NB4 (cell line): ENCODE measurements at places on chromosomes 3 and 15.

DNA sequence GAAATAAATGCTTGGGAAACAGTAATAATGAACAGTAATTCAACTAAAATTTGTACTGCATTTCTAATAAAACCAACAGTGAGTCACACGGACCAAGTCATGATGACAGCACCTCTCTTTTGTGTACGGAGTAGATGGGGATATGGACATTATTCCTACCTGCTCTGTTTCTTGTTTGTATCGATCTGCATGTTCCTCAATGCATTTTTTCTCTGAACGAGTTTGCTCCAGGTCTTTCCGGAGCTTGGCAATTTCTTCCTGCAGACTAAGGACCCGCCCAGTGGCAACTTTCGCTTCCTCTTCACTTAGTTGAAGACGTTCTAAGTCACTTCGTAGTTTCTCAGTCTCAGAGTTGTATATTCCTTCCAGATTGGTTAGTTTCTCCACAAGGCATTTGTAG is 74.4 kb upstream of the MYO5C start:
- no peak for DNase-seq

DNA sequence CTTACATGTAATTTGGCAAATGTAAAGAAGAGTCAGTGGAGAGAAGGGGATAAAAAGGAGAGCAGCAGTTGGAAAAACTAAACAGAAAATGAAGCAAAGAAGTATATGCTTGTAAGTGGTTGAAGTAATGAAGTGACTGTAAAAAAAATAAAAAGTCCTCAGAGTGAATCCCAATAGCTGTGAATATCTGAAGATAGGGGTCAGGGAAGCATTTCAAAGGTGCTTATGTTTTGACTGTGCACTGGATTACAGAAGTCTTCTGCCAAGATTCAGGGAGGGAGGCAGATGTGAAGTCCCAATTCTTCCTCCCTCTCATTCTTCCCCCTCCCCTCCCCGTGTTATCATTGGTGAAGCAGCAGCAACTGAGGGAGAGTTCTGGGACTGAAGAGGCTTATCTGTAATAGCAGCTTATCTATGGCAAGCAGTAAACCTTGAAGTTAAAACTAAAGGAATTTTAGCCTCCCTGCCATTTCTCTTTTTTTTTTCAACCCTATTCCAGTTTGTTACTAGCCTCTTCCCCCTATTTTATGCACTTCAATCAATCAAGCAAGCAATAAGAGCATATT is 597.9 kb downstream of the IGSF11 start:
- DNase-seq = no peak

GRCh38 chr3:31092748-31093589 is 198.5 kb upstream of the GADL1 start:
- DNase-seq = no peak

DNA sequence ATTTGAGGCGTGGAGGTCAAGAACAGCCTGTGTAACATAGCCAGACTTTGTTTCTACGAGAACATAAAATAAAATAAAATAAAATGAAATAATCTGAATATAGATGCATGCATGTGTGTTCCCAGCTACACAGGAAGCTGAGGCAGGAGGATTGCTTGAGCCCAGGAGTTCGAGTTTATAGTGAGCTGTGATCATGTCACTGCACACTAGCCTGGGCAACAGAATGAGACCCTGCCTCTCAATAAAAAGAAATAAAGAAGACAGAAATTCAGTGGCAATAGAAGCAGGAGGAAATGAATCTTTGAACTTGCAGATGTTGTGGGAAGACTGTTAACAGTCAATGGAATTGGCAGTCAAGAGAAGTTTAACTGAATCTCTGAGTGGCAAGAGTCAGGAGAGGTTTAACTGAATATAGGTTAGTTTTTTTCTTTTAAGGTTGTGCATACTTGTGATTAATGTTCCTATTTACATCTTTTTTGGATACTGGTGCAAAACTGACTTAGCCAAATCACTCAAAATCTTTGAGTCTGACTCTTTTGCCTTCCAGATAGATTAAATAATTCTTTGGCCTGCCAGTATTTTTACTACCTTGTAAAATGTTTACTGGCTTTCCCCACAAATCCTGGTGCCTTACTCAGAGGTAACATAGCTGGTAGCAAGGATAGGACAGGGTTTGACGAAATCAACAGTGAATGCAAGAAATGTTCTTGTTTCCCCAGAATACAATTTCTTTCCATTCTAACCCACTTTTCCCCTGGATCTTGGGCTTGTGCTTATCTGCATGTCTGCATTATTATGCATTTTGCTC is 361.4 kb downstream of the PDCD6IP start:
- no peak for DNase-seq

DNA sequence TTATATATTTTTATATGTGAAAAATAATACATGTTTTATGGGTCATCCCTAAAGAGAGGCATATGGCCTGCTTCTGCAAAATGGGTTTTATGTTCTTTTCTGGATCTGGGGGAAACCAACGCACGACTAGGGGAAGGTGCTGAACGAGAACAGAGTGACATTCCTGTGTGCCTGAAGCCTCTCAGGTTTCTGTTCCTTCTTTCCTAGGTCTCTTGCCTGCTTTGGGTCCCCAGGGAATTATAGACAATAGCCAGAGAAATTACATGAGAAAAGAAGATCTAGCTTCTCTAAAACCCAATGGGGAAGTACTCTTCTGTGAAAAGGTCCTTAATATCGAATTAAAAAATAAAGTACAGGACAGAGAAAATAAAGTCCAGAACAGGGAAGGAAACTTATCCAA is 66.5 kb downstream of the IGSF11 start:
- peak; percentile 45 for DNase-seq

- DNase-seq = no peak
These were observed 19.5 kb downstream of the LNP1 start for GRCh38 chr3:100420885-100421284.

DNA sequence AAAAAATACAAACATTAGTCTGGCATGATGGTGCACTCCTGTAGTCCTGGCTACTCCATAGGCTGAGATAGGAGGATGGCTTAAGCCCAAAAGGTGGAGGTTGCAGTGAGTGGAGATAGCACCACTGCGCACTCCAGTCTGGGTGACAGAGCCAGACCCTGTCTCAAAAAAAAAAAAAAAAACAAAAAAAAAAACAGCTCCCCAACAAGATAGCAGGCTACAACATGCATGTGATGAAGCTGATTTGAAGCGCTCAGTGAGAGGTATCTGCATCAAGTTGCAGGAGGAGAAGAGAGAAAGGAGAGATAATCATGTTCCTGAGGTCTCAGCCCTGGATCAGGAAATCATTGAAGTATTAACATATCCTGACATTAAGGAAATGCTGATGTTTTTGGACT is 608 bp upstream of the PPCDC start:
- DNase-seq = no peak

DNA sequence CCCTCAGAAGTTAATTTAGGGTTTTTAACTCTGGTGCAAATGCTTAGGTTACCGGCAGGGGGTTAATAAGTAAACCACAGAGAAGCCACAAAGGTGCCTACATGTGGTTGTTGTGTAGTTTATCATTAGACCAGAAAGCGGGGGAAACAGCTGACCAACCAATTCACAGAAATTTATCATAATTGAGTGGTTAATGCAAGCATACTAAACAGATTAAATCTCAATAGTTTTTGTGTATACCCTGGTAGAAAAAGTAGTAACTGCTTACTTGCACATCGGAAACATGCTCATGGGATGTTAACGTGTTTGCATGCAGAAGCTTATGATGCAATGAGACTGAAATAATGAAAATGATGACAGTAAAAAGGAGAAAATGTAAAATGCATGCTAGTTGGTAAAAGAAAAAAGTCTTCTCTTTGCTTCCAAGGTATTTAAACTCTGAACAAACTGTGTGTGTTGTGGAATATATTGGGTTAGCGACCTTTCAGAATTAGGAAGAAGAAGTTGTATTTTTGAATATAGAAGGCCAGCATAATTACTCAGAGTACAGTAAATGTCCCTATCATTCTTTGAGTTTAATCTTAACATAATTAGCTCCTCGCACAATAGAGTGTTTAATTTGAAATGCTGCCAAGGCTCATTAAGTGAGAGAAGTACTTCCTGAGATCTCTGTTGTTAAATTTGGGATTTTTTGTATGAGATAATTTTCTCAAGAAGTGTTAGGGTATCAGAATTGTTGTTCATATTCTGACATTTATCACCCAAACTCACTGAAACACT is 316.2 kb downstream of the PTPRG start:
- no peak for DNase-seq

GRCh38 chr3:10957976-10958749 is 34.4 kb upstream of the SLC6A1 start:
- peak; percentile 27 for DNase-seq

- peak; percentile 42 for DNase-seq
These were observed at the start of gene SIDT1 for GRCh38 chr3:113531826-113532697. SIDT1 (plus strand) TSS chr3:113532555; CDS start chr3:113533022, 467 bp downstream.

DNA sequence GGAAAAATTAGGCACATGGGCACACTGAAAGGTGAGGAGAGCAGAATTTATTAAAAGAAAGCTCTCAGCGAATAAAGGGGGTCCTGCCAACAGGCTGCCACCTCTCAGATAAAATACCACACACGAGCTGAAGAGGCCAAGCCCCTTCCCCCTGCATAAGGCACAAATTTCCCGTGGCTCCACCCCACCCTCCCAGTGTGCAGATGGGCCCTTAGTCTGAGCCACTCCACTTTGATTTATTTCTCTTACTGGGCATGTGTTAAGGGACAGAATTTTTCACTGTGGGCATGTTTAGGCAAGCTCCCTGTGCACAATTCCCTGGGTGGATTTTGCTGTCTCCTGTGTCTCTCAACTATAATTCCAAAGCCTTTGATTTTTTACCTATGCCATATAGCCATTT is 409.8 kb downstream of the TBL1XR1 start:
- no peak for DNase-seq

GRCh38 chr15:39455471-39455991 is 125.3 kb upstream of the THBS1 start:
- peak; percentile 62 for DNase-seq

- DNase-seq = no peak
These were observed 1030.2 kb downstream of the MCTP2 start for GRCh38 chr15:95261546-95261945.

DNA sequence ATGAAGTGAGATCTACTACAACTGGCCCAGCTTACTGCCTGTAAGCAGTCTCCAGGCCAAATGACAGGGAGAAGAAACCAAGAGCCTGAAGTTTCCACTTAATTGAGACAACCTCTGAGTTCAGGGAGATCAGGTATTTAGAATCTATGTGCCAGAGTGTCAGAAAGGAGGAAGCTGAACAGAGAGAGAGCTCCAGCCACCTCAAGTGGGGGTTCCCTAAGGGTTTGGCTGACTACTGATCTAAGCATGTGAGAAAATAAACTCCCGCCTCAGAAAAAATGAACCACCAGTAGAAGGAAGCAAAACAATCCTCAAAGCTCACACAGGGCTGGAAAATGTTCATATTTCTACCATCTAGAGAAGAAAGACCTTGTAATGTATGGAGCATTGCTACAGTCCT is 25.0 kb downstream of the ADAM10 start:
- peak; percentile 87 for DNase-seq

DNA sequence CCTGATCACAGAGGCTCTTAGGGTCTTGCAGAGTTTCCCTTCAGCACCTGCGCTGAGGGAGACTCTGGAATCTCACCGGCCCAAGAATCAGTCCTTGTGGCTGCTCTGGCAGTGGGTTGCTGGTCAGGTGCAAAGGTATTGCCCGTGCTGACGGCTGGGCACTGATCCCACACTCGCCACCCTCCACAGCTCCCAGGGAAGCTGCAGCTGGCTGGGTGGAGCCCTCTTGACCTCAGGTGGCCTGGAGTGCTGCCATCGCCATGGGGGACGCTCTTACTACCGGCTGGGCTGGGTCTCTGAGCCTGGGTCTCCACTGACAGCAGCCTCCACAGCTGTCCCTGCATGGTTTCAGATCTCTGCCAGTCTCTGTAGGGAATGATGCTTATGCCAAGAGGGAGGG is 52.6 kb upstream of the EPHB3 start:
- DNase-seq = no peak

DNA sequence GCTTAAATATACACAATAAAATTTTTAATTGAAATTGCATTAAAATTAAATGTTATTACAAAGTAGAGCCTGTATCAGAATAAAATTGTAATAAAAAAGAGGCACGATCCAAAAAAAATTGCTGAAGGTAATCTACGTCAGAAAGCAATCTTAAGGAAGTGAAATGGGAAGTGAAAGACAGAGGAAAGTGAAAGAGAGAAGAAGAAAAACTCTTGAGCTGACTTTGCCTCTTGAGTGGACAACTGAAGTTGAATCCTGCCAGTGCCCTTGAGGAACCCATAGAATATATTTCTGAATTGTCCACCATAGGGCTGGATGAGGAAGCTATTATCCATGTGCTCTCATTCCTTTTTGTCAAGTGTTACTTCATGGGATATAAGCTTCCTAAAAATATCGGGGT is 285.1 kb upstream of the STAC start:
- DNase-seq = no peak

GRCh38 chr15:45457220-45457619 is 65.3 kb downstream of the SLC30A4 start:
- no peak for DNase-seq

- peak; percentile 31 for DNase-seq
These were observed 56.5 kb downstream of the GHSR start for GRCh38 chr3:172391592-172392302.

DNA sequence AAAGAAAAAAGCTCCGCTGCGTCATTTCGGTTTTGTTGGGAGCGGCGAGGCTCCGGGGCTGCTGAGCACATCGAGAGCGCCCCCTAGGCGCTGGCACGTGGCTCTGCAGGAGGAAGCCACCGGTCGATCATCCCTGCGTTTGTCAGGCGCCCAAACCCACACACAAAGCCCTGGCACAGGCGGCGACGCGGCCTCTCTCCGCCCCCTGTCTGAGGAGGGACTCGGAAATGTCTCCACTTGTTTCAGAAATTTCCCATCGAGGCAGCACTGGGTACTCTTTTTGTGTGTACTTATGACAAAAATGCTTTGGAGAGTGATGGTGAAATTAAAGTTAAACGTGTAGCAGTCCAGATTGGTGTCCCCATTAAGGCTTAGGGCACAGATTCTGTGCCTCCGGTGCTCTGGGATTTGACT is 407.3 kb upstream of the ONECUT1 start:
- DNase-seq = peak; percentile 68

- DNase-seq = no peak
These were observed 8.7 kb downstream of the SECISBP2L start for GRCh38 chr15:49037546-49037940.

GRCh38 chr3:118466795-118467330 is 567.8 kb downstream of the IGSF11 start:
- DNase-seq = no peak
